ENCODE measurements at places on chromosomes 6 and 20.
A peak's percentile ranks its signal among the peaks of the same experiment; 100 is the strongest.

GRCh38 chr20:33793011-33793931 lies 17.9 kb upstream of the CHMP4B start:
- no peak for DNase-seq

DNA sequence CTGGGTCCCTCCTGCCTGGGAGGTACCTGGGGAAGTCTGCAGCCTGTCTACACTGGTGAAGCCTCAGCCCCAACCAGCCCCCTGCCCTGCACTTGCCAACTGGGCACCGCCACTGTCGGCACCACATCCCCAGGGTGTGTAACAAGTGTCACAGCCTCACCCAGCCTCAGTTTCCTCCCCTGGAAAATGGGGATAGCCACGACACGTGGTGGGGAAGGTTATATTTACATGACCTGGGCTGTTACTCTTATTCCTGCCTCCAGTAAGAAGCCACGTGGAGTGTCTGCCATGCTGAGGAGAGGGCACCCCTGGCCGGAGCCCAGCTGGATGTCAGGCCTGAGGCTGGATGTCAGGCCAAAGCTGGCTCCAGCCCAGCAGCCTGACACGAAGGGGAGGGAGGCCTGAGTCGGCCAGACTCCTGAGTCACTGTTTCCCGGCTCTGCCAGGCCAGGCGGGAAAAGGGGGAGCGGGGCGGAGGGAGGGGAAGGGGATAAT lies 44.9 kb downstream of the SNAI1 start:
- no peak for DNase-seq

DNA sequence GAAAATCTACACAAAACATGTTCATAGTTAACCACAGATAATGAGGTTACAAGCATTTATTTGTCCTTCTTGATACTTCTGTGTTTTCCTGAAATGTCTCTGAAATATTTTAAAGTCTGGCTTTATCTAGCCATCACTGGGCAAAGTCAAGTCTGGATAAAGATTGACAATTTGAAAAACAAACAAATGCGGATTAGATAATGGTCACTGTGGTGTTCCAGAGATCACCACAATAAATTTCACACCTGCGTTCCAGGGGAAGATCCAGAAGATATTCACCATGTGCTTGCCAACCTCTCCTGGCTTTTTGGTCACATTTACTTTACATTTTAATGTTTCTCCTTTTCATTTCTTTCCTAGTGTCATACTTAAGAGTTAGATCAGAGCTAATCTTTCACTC lies 109.7 kb upstream of the CCDC28A start:
- no peak for DNase-seq

DNA sequence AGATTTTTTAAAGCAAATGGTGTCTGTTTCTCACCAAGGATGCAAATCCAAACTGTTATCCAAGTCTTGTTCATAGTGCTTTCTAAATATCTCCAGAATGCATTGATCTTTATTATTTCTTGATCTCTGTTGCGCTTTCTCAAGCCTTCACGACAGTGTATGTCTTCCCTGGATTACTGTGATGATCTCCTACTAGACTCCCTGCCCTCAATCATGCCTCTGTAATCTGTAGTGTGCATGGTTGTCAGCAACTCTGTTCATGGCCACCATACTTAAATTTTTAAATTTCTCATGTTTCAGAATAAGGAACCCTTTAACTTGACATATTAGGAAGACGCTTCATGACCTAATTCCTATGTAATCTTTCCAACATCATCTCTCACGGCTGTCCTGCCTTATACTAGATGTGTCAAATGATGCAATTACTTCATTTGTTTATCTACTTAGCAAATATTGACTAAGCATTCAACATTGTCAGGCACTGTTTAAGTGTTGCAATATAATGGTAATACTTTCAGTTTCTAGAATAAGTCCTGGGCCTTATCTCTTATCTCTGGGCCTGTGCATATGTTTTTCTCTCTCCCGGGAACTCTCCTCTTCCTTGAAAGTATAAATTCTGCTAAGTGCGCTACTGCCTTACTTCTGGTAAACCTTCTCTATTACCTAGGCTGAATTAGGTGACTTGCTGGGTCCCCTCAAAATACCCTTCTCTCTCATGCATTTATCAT lies 25.6 kb upstream of the AHI1 start:
- DNase-seq: no peak

GRCh38 chr20:14507711-14508110 lies 170.3 kb upstream of the FLRT3 start:
- DNase-seq: no peak

DNA sequence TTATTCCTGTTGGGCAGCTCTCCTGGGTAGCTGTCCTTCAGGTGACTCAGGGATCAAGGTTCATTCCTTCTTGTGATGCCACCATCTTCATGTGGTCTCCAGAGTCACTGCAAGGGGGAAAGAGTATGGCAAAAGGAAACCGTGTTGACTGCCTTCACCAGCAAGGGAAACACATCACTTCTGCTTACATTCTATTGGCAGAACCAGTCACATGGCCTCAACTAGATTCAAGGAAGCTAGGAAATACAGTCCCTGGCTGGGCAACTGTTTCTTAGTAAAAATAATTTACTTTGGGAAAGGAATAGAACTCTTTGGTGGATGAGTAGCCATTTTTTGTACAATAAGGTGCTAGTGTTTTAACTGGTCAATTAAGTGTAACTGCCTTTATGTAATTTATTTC lies 5.3 kb downstream of the ANKRD6 start:
- DNase-seq: no peak

DNA sequence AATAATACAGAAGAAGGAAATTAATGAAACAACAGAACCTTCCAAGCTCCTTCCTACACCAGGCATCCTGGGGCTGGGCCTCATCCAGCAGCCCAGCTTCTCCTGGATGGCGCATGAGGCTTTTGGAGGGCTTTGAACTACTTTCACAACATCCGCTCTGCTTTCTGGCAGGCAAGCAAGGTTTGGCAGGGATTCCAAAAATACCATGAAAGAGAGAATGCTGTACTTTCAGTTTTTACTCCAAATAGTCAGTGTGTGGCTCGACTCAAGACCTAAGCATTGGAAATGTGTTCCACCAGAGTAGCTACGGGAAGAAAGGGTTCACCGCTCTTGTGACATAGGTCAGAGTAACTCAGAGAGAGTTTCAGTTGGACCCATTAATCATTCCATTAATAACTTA lies 125.4 kb downstream of the OPRM1 start:
- DNase-seq: no peak

DNA sequence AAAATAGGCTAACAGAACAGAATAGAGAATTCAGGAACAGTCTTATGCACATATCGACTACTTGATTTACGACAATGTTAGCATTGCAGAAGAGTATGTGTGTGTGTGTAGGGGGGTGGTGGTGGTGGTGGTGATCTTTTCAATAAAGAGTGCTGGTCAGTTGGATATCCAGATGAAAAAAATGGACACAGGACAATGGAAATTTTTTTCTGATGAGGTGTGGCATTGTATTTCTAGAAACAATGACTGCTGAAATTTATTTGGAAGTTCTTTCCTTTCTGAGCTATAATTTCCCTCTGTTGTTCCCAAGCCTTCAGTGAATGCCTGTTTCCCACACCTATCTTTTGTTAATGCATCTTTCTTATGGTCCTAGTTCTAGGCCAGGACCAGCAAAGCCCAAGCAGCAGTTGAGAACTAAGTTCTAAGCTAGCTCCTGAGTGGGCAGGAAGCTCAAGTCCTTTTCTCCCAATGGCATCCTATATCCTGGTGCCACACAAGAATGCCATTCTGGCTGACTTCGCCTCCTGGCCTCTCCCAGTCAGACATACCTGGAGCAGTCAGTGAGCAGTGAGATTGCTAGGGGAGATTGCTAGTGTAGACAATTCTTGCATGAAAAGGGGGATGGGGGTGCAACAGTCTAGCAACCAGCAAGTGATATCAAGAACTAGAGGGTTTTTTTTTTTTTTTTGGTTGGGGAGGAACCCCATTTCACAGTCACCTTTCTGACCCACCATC lies 1.2 kb upstream of the TOX2 start:
- DNase-seq: no peak

GRCh38 chr6:166820070-166820469 lies 136.3 kb downstream of the RNASET2 start:
- no peak for DNase-seq

- no peak for DNase-seq
Observed at GRCh38 chr20:64165866-64166600, 1.8 kb downstream of the MYT1 start.

GRCh38 chr6:5295623-5296022 lies 34.3 kb downstream of the FARS2 start:
- DNase-seq: no peak

DNA sequence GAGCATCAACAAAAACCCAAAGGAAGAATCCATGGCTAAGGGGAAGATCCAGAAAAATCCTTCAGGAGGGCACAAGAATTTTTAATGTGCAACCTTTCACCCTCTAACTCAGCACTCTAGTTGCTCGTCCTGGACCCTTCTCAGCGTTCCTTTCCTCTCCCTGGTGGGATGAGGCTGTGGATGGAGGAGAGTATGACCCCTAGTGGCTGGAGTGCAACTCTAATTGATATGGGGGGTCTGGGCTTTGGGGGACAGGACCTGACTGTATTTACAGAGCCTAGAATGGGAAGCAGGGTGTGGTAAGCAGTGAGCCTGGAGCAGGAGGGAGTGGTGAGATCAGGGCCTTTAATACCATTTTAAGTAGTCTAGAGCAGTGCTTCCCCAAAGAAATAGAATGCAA lies 83.9 kb upstream of the CEP85L start:
- peak; percentile 20 for DNase-seq

DNA sequence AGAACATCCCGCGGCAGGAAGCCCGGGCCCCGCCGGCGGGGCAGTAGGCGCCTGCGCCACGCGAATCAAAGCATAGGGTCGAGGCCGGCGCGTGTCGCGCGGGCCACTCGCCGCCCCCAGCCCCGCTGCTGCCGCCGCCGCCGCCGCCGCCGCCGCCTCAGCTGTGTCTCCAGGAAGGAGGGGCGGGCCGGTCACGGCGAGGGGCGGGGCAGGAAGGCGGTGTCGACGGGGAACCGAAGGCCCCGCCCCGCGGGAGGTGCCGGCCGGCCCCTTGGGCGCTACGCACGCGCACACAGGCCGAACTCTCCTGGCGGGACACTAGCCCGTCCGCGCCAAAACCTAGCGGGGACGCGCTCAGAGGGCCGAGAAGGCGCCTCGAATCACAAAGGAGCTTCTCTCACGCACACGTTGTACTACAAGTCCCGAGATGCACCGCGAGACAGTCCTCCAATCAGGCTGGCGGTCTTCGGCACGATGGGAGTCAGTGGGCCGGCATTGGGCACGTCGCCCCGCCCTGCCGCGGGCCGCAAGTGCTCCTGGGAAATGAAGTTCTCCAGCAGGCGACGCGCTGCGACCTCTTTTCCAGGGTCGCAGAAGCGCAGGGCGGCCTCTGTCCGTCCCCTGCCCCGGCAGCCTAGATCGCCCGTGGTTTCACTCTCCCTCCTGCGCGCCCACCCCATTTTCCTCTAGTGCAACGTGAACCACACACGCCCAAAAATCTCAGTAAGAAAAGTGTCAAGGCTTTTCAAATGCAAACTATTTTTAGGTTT lies at the start of gene RALGAPA2:
Gene RALGAPA2 (minus strand): TSS at position 171 of the 770 bp plus-strand sequence. CDS start 164 bp downstream, at position 7.
- peak; percentile 94 for DNase-seq

DNA sequence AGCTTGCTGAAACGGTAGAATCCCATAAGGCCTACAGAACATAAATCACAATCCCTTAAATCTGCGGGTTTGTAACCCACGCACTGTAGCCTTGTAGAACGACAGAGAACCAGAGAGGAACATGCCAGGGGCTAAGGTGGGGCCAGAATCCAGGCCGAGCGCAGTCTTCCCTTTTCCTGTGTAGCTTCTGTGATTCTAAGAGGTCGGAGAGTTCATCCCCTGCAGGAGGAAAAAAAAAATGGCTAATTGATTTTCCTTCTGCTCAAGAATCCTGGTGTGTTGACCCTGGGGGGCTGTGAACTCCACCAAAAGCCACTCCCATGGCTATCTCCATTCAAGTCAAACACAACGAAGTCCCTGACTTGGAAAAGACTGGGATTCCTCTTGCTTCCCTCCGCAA lies 96.3 kb downstream of the SPTLC3 start:
- no peak for DNase-seq

DNA sequence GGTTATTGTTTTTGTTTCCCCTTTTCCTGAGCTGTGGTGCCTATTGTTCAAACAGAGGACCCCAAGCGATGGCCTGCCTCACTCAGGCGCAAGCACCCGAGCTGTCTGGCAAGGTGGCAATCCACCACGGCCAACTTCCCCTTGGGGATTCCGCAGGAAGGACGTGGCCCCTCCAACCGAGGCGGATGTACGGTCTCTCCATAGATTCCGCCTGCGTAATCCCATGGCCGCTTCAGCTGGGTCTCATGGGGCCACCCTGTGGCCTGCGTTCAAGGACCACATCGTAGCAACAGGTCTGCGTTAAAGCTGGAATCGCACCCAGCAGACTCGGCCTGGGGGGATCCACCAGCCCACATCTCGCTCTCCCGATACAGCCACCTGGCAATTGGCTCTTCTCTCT lies 79.9 kb downstream of the CEBPB start:
- DNase-seq: peak; percentile 70

DNA sequence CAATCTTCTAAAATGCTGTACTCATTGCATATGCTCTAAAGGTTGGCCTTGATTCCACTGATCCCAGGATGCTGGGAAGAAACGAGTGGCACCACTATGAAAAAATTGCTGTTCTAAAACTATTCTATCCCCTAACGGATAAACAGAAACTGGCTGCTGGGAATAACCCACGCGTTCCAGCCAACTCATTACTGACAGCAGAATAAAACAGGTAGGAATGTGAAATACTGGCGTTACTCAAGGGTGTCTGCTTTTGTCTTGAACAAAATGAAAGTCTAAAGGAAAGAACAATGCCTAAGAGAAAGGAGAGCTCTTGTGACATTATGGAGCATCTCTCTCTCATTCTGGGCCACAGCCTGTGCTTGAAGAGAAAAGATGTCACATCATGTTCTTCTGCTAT lies 26.1 kb downstream of the GPR63 start:
- no peak for DNase-seq

DNA sequence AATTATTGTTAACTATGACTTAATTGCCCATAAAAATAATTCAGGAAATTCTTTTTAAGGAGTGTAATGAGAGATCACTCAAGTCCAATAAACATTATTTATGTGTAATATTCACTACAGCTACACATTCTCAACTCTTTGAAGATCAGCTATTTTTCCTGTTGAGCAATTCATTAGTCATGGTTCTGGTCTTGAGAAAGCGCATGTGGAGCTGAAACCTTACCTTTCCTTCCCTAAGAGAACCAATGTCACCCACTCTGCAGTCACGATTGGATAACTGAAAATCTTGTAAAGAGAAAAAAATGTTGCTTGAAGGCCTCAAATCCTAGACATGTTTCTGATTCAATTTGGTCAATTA lies 736.9 kb upstream of the MARCKS start:
- no peak for DNase-seq

All from CD4-positive, alpha-beta T cell treated with Interleukin-1 beta for 1 hour (primary cell).